CD8-positive, alpha-beta memory T cell (primary cell): ENCODE measurements at places on chromosomes 2 and 18. TPM values are rescaled to one million over a fixed set of nuclear protein-coding genes. Genes with fewer than 3 reads are reported as not detected.

MYO1B gene
- total RNA-seq: 3.9 TPM

REG3G gene
- not detected for total RNA-seq

COL6A3 gene
- total RNA-seq: 7.0 TPM

DNA sequence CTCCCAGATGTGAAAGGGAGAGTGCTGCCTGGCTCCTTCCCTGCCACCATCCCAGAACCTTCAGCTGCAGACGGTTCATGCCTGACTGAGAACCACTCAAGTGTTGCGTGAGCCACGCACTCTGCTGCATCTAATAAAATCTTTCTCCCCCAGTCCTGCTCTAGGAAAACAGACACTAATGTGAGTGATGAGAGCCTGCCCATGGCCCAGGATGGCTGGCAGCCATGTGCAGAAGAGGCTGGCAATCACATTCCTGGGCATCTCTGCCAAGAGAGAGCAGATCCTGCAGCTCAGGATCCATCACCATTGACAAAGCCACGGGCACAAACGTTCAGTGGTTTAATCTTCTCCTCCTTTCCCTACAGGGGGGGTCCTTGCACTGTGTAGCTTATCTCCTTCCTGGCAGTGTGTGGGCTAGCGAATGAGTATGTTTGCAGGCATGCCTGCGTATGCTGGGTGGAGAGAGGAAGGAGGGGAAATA is 477.5 kb downstream of the SLC4A3 start:
- no peaks in the 10 kb centered on the region for H3K36me3 ChIP-seq
- H3K4me1 ChIP-seq: no peaks in the 10 kb centered on the region
- H3K27me3 ChIP-seq: no peaks in the 10 kb centered on the region
- no peak overlapping the region for H3K27ac ChIP-seq
- no peak overlapping the region for H3K4me3 ChIP-seq

GRCh38 chr2:49367003-49367402 is 212.7 kb upstream of the FSHR start:
- no peak for DNase-seq
- H3K4me1 ChIP-seq: no peaks in the 10 kb centered on the region
- H3K4me3 ChIP-seq: no peak overlapping the region
- no peaks in the 10 kb centered on the region for H3K36me3 ChIP-seq

- no peak for DNase-seq
- H3K27me3 ChIP-seq: no peaks in the 10 kb centered on the region
- no peak overlapping the region for H3K27ac ChIP-seq
Observed at GRCh38 chr2:62300925-62301324, 105.0 kb downstream of the B3GNT2 start.

GRCh38 chr18:52537261-52537660 is 197.3 kb downstream of the DCC start:
- H3K4me3 ChIP-seq: no peak overlapping the region
- no peaks in the 10 kb centered on the region for H3K4me1 ChIP-seq
- no peak for DNase-seq
- no peaks in the 10 kb centered on the region for H3K27me3 ChIP-seq
